ENCODE measurements at places on chromosomes 5 and 9.

GRCh38 chr5:149387081-149387631 is 8.1 kb upstream of the IL17B start:
- no peak for DNase-seq

GRCh38 chr5:125564317-125564975 is 818.0 kb upstream of the ZNF608 start:
- no peak for DNase-seq

DNA sequence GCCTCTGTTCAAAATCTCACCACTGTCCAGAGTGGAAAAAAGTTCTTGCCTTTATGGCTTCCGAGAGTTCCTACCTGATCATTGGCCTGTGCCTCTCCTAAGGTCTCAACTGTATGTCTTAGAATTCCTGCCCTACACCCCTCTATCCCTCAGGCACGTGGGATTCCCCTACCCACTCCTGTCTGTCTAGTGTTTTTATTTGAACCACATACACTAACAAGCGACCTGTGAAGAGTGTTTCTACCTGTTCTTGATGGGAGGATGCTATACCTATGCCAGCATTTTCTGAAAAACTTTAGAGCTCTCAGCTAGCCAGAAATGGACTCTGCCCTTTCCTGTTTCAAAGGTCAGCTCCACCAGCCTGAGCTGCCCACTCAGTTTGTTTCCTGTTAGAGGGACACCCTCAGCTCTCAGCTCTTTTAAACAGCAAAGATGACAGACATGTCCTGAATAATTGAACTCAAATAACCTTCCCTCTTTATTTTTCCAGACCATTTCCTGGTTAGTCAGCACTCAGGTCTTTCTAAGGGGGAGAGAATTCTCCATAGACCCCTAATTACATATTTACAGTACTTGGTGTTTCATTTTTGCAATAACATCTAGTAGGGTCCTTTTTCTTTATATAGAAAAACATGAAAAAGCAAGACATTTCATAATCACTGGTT is 214.8 kb downstream of the AOPEP start:
- no peak for DNase-seq

DNA sequence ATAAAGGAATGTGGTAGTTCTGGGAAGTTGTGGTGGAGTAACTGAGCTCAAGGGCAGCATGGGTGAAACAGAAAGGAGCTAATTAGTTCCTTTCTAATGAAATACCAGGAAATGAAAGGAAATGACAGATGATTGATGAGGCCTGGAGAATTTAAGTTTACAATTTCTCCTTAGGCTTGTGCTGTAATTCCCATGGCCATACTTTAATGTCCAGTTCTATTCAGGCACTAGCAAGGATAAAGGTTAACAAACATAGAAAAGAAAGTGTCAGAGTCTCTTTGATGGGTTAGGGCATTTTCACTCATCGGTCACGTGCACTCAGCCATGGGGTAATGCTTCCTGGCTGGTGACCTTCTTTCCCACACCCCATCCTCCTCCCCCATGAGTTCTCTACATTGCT is 70.3 kb downstream of the CTSL start:
- no peak for DNase-seq

All from lower lobe of right lung (tissue), 2 donors.